ENCODE measurements at places on chromosomes 7 and 10.

GRCh38 chr7:1611708-1612241 lies 41.9 kb upstream of the PSMG3 start:
- no peak overlapping the region for H3K4me3 ChIP-seq
- H3K27ac ChIP-seq: no peak overlapping the region
- H3K36me3 ChIP-seq: no peaks in the 10 kb centered on the region

DNA sequence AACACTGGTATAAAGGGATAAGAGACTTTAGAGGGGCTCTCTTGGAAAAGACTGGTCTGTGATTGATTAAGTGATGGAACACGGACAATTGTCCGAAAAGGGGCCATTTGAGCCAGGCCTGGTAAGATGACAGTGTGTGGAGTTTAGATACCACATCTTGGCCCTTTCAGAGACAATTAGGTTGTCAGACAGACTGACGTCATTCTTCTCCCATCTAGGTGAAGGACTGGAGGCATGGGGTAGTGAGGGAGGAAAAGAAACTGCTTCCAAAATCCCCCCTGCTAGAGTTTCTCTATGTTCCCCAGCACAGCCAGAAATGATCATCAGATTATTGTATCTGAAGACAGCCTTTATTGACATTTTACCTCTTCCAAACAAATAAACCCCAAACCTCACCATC lies 84.8 kb upstream of the MYO3A start:
- H3K36me3 ChIP-seq: no peaks in the 10 kb centered on the region
- H3K4me1 ChIP-seq: no peaks in the 10 kb centered on the region
- ATAC-seq: no peak

- H3K27ac ChIP-seq: no peak overlapping the region
- no peak for ATAC-seq
- no peaks in the 10 kb centered on the region for H3K36me3 ChIP-seq
- no peaks in the 10 kb centered on the region for H3K27me3 ChIP-seq
- H3K4me3 ChIP-seq: no peak overlapping the region
These were observed 241.9 kb upstream of the LRGUK start for GRCh38 chr7:133885213-133885612.

DNA sequence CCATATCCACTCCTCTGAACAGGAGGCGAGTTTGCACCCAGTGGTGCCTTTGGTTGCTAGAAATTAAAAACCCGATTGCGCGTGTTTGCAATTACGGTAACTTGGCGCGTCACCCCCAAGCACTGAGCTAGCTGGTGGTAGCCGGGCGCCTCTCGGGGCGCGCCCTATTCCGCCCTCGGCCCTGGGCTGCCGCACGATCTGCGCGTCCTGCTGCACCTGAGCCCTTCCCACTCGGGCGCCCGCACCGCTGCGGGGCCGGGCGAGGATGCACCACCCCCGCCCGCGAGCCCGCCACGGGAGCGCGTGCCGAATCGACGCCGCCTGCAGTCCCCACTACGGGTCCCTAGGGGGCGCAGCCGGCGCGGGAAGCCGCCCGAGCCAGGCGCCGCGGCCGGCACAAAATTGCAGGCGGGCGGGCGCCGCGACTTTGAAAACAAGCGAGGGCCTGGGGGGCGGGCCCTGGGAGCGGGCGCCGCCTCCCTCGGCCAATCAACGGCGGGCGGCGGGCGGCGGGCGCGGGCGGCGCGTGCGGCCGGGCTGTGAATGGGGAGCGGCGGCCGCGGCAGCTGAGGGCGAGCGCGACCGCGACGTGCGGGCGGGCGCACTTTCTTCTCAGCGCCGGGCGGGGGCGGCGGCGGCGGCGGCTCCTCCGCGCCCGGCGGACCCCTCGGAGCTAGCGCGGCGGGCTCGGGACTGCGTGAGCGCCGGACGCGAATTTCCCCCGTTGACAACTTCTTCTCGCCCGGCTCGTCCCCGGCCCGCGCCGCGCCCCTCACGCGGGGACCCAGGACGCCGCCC lies at the start of gene SDK1:
Gene SDK1 (plus strand): TSS at position 602 of the 798 bp plus-strand sequence. CDS start 335 bp downstream, outside the sequence.
- H3K4me3 ChIP-seq: peak within 1 kb of the TSS; percentile 66
- ATAC-seq: peak; percentile 93
- H3K4me1 ChIP-seq: no peaks in the 10 kb centered on the region
- no peaks in the 10 kb centered on the region for H3K36me3 ChIP-seq
- peaks cover 37% of the 10 kb centered on the region for H3K27me3 ChIP-seq

GRCh38 chr10:47190802-47191450 lies 109.1 kb upstream of the GDF10 start:
- no peaks in the 10 kb centered on the region for H3K27me3 ChIP-seq
- no peaks in the 10 kb centered on the region for H3K36me3 ChIP-seq
- H3K4me1 ChIP-seq: peaks cover 7% of the 10 kb centered on the region

- no peaks in the 10 kb centered on the region for H3K36me3 ChIP-seq
- H3K27ac ChIP-seq: no peak overlapping the region
These were observed 40.5 kb downstream of the PDE6C start for GRCh38 chr10:93652857-93653256.

GRCh38 chr10:91444211-91445182 lies 34.4 kb downstream of the HECTD2 start:
- H3K4me1 ChIP-seq: no peaks in the 10 kb centered on the region
- no peak for ATAC-seq
- H3K27me3 ChIP-seq: no peaks in the 10 kb centered on the region
- H3K36me3 ChIP-seq: no peaks in the 10 kb centered on the region

GRCh38 chr7:36138209-36138608 lies 14.8 kb upstream of the EEPD1 start:
- no peaks in the 10 kb centered on the region for H3K4me1 ChIP-seq
- no peak overlapping the region for H3K4me3 ChIP-seq
- no peaks in the 10 kb centered on the region for H3K27me3 ChIP-seq
